ENCODE measurements at places on chromosomes 11 and 22.

GRCh38 chr11:34542089-34542488, 28.5 kb upstream of the ELF5 start:
- DNase-seq, result no peak

DNA sequence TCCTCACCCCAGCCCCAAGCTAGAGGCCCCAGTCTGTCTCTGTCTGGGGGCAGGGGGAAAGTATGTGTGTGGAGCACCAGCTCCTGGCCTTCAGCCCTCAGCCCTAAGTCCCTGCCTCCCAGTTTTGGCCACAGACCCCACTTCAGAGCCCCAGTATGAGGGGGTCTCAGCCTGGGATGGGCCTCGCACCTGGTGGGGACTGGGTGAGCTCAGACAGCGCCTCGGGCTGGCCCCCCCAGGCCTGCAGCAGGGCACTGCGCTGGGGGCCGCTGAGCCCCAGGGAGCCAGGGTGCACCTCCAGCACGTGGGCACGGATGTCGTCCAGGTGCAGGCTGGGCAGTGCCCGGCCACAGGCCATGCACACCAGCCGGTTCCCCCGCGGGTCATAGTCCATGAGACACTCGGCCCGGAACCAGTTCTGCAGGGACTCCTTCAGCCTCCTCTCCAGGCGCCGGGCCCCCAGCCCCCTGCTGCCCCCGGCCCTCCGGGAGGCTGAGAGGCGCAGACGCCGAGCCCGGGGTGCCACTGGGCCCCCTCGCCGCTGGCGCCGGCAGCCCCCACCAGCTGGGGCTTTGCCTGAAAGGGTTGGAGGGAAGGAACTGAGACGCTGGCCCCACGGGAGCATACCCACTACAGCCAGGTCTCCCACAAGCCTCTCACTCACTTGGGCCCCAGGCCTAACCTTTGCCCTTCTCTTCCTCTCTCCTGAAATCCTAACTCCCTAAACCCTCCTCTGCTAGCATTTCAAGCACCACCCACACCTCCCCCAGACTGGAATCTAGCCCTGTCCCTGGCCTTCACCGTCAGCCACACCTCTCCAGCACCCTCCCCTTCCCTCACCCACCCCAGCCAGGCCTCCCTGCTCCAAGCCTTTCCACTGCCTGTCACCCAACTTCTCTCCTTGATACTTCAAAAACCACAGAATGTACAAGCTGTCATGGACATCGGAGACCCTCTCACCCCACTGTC, 3.6 kb downstream of the ZFTA start:
- DNase-seq, result no peak

- no peak for DNase-seq
Observed at GRCh38 chr11:26330262-26330661, 1.7 kb upstream of the ANO3 start.

DNA sequence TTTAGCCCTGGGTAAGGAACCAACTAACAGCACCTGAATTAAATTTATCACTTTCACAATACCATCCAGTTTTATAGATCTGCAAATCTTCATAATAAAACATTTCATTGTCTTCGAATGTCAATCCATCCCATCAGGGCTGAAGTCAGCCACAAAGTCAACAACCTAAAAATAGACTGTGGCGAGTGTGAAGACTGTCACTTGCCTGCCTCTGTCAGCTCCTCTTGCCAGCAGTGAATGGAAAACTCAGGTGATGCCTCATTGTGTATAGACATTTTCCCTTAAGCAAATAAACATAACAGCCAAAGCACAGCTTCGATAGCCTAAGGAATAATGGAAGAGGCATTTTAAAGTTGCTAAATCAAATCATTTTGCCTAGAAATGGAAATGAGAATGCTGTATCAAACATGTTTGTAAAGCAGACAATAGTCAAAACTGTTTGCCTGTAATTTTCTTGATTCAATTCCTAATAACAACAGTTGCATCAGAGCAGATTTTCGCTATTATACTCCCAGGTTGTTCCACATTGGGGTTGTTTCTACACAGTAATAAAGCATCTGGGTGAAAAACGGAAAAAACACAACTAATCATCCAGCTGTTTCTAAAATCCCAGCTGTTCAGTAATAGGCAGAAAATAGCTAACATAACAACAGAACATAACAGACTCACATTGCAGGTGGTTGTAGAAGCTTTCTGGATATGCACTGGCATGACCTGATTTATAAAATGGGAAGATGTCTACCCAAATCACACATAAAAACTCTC, 15.7 kb downstream of the KCNA4 start:
- DNase-seq, result no peak

DNA sequence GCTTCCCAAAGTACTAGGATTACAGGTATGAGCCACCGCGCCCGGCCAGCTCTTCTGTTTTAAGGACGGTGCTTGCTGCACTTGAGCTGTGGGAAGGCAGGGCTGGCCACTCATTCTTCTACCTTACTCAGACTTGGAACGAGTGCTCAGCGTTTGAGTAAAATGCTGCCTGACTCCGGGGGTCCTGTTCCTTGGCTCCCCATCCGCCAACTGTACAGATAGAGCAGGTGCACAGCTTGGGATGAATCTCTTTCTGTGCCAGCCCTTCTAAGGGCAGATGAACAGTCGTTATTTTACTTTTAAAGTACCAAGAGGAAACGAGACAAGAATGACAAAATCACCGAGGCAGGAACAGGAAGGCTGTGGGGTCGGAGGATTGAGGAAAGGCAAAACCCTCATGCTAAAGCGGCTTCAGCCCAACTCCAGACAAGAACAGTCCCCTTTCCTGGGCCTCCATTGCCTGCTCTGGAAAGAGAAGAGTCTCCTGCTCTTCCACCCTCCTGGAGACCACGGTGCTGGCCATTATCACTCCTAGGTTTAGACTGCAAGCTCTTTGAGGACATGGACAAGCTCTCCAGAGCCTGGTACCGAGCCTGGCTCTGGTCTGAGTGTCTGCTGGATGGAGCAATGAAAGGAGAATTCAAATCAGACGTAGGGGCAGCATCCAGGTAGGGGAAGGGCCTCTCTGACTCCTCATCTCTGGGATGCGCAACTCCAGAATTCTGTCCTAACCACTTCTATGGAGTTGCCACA, 1.1 kb upstream of the SUN2 start:
- no peak for DNase-seq

DNA sequence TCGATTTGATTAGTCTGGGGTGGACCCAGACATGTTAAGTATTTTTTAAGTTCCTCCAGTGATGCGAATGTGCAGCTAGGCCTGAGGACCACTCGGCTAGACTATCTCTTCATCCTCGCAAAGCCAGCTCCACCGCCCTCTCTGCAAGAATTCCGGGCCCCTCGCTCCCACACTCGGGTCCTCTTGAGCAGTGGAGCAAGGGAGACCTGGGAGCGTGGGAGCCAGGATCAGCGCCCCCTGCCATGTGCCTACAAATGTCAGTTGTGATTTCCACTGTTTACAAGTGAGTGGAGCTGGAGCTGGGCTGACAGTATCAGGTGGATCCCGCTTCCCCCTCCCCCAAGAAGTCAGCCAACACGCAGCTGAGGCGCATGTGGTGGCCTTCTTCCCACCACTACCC, 6.7 kb downstream of the B3GNT6 start:
- no peak for DNase-seq

DNA sequence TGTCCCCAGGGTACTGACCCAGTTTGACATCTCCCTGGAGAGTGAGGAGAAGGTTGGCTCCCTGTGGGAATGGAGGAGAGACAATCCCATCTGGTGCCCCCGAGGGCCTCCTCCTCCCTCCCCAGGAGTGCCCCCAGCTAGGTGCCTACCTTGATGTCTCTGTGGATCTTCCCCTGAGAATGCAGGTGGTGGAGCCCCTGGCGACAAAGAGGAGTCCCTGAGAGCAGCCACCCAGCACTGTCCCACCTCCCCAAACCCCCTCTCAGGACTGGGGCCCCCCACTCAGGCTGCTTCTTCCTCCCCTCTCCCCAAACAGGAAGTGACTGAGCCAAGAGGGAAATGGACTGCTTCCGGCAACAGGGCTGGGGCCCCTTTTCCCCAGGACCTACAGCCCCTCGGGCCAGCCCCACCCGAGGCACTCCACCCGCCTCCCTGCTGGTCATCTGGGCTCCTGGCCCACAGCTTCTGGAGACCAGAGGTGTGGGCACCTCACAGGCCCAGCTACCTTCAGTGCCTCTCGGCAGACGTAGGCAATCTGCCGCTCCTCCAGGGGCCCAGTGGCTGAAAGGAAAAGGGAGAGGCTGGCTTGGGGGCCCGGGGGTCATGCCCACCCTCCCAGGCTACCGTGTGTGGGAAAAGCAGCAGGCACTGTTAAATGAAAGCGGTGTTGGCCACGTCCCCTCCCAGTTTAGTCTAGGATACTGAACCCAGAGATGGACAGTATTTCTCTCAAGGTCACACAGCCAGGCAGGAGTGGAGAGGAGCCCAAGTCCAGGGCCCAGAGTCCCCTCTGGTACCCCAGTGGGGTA, 1.2 kb downstream of the MAP4K2 start:
- no peak for DNase-seq

DNA sequence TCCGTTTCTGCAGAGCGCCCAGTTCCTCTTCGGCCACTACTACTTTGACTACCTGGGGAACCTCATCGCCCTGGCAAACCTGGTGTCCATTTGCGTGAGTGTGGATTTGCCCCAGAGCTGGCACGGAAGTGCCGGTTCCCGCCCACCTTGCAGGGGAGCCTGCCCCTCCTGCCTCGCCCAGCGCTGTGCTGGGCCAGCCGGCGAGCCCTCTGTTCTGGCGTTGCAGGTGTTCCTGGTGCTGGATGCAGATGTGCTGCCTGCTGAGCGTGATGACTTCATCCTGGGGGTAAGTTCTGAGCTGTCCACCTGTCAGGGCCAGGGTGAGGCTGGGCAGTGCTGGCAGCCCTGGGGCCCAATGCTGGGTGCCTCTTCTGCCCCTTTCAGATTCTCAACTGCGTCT, 29.8 kb downstream of the TPCN2 start:
- DNase-seq, result no peak

- DNase-seq, result no peak
Observed at GRCh38 chr11:61162092-61162941, 1.1 kb upstream of the VPS37C start.

- no peak for DNase-seq
Observed at GRCh38 chr11:28108958-28109357, 770 bp downstream of the METTL15 start.

- DNase-seq, result no peak
Observed at GRCh38 chr11:116162886-116163230, 609.9 kb downstream of the BUD13 start.

GRCh38 chr11:12846786-12847615, 162.1 kb upstream of the RASSF10 start:
- DNase-seq, result no peak

DNA sequence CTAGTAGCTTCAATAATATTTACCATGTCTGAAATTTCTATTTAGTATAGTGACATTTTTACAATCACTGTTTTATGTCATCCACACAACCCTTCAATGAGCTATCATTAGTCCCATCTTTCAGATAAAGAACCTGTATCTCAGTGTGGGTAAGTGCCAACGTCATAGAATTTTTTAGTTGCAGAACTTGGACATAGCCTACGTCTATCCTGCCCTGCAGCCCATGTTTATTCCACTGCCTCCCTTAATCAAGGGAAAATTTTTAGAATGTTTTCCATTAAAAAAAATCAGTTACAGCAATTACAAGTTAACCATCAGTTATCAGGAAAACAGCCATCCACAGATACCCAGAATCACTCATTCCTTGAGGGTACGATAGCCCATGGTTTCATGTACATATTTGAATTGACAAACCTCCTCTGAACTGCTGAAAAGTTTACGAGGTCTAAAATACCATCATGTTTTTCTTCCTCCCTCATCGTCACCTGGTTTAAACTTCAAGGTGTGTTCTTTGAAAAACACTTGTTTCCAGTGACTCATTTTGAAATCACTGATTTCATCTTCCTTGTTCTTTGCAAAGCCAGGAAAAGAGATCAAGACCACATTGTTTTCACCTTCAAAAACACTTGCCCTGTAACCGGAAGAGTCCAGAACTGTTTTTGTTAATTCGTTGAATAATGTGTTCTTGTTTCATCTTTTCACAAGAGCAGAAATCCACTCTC, 100.9 kb downstream of the FAM76B start:
- DNase-seq, result no peak

- no peak for DNase-seq
Observed at GRCh38 chr11:64011371-64011770, 24.4 kb upstream of the FLRT1 start.

DNA sequence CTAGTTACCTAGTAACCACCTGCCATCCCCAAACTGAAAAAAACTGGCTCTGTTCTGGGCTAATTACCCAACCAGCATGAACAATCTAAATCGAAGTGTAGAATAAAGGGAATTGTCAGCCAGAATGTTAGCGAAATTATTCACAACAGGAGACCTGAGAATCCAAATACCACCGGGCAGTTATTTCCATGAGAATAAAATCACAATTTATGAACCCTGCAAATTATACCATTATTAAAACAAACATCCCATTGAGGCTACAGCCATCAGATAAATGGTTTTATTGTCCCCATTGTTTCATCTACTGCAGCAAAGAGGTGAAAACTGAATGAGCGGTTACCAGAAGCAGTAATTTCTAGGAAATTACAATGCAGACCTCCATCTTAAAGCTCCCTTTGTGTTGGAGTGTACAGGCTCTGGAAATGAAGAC, 21.7 kb downstream of the FAM168A start:
- DNase-seq, result no peak

- no peak for DNase-seq
Observed at GRCh38 chr11:88886796-88887195, 179.0 kb downstream of the GRM5 start.

DNA sequence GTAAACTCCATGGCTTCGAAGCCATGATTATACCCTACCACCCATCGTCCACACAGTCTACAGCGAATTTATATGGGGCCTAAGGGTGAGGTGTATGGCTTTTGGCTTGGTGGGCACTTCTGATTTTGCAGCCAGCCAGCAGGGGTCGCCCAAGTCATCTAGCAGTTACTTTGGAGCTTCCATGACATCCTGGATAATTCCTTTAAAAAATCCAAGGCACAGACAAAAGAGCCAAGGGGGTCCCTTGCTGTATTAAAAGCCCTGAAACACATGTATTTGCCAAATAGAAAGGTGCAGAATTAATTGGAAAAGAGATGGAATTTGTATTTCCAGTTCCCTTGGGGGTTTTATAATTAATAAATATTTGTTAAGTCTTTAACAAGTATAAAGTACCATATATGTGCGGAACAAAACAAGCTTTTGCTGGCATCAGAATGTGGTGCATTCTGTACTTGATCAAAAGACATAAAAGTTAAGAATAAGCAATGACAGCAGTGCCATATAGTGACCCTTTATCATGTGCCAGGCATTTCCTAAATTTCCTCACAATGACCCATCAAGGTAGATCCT, 132.8 kb upstream of the PITPNB start:
- DNase-seq, result peak; percentile 38

- DNase-seq, result no peak
Observed at GRCh38 chr11:2810411-2811205, 75.0 kb downstream of the CDKN1C start.

- DNase-seq, result no peak
Observed at GRCh38 chr11:13260201-13260962, 17.2 kb upstream of the BMAL1 start.

- DNase-seq, result no peak
Observed at GRCh38 chr11:122802876-122803275, 35.4 kb upstream of the CRTAM start.

Measured in stimulated activated CD4-positive, alpha-beta T cell treated with anti-CD3 and anti-CD28 coated beads, Interleukin-12 subunit alpha, Interleukin-12 subunit beta, amount 100 ng/mL, for 4 hours (primary cell).